Astrocyte of the spinal cord (primary cell): ENCODE measurements at places on chromosomes 12 and 14.

GRCh38 chr12:6316921-6317692 lies 6.6 kb downstream of the PLEKHG6 start:
- DNase-seq = no peak

DNA sequence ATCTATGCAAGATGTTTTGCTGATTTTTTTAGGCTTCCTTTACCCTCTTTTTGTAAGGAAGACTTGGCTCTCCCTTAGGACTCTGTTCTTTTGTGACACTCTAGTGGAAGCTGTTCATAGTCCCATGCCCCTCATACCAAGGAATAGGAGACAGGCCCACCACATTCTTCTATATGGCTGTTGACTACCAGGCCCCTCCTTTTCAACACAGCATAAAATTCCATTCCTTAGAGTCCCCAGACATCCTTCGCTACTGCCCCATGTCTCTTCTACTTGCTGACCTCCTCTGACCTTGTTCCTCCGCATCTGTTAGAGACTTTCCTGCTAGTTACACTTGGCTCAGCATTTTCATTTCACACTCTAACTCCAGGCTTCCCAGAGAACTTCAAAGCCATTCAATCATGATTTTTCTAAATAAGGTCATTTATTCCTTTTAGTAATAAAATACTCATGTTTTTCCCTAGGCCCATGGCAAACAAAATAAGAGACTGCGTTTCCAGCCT lies 9.7 kb downstream of the PIK3C2G start:
- no peak for DNase-seq

DNA sequence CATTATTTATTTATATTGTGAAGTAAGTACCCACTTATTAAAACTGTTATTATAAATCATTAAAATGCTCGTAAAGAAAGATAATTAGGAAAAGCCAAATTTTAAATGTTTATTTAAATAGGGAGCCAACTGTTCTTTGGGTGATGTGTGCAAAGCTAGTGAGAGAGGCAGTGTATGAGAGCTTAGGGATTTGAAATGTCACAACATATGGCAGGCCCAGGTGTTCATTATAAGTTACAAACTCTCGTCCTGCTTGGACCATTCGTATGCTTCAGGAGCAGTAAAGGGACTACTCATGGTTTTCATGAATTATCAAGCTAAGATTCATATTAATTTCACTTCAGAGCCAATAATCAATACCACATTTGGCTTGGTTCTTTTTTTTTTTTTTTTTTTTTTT lies 154.5 kb downstream of the TGFB3 start:
- DNase-seq = no peak

DNA sequence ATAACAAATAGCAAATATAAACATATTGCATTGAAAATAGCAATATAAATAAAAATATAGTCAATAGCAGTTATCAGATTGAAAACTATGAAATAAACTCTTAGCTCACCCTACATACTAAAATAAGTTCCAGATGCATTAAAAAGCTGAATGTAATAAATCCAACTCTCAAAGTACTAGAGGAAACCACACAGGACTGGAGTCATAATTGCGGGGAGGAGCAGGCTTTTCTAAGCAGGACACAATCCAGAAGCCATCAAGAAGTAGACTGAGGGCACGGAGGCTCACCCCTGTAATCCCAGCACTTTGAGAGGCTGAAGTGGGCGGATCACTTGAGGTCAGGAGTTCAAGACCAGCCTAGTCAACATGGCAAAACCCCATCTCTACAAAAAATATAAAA lies 22.2 kb downstream of the GSC start:
- no peak for DNase-seq

GRCh38 chr14:59187802-59188460 lies 536 bp upstream of the DAAM1 start:
- DNase-seq = no peak

DNA sequence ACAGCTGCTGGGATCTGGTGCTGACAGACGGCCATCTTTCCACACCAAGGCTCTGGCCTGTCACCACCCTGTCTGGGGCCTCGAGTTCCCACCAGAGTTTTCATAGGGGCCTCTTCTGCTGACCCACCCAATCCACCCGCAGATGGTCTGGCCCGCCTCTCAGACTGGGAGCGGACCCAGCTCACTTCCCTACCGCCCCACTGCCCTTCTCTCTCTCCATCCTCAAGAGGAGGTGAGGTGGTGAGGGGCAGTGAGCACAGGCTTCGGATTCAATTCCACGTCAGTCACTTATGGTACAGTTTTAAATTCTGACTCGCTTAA lies 12.3 kb upstream of the RPS6KL1 start:
- DNase-seq = no peak

DNA sequence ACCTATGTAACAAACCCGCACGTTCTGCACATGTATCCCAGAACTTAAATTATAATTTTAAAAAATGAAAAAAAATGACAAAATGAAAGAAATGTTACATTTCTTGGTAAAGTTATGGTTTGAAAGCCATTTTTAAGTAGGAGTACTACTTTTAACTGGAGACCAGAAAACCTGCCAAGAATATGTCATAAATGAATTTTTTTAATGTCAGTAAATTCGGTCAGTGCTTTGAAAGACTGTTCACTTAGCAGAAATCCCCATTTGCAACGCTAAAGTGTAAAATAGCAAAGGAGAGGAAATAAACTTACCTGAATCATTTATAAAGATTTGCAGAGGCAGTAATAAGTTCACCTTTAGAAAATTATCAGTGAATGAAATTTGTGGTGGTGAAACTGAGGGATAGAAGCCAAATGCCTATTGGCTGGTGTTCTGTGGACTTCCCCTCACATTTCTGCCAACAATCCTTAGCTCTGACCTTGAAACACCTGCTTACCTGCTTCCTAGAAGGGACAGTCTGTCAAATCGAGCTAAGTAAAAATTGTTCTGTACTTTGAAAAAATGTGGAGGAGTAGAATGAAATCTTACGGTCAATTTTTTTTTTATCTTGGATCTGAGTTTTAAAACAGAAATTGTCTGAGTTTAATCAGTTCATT lies 714.2 kb downstream of the SLC6A15 start:
- DNase-seq = no peak

GRCh38 chr12:131921866-131922769 lies 7.0 kb upstream of the PUS1 start:
- no peak for DNase-seq

- no peak for DNase-seq
Observed at GRCh38 chr14:38762845-38763244, 340.2 kb downstream of the SEC23A start.
